ENCODE measurements at places on chromosomes 11 and 22. TPM values are rescaled to one million over a fixed set of nuclear protein-coding genes. Genes with fewer than 3 reads are reported as not detected.

CFL1 gene
- 1,820 TPM for total RNA-seq

STK33 gene
- 4.4 TPM for total RNA-seq

TRPM5 gene
- total RNA-seq: not detected

WNT7B gene
- 82.3 TPM for total RNA-seq
